SK-N-SH (cell line): ENCODE measurements at places on chromosomes 2 and 18. TPM values are rescaled to one million over a fixed set of nuclear protein-coding genes. Genes with fewer than 3 reads are reported as not detected.
A peak's percentile ranks its signal among the peaks of the same experiment; 100 is the strongest.

DNA sequence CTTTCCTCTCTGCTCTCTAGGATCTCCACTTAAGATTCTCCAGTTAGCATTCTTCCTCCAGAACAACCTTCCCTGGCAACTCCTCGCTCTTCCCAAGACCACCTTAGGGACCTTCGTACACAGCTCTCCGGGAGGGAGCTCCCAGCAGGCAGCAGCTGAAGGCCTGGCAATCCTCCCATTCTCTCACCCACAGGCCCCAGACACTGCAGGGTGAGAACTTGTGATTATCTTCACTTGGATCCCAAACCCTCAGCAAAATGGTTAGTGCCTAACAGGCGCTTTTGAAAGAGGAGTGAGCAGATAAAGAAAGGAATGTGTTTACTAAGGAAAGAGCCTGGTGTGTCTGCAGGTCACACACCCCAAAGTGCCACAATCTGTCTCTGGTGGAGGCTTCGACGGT is 83.8 kb upstream of the SNTG2 start:
- H3K27me3 ChIP-seq = no peaks in the 10 kb centered on the region
- DNase-seq = no peak
- no peak overlapping the region for H3K4me3 ChIP-seq

DNA sequence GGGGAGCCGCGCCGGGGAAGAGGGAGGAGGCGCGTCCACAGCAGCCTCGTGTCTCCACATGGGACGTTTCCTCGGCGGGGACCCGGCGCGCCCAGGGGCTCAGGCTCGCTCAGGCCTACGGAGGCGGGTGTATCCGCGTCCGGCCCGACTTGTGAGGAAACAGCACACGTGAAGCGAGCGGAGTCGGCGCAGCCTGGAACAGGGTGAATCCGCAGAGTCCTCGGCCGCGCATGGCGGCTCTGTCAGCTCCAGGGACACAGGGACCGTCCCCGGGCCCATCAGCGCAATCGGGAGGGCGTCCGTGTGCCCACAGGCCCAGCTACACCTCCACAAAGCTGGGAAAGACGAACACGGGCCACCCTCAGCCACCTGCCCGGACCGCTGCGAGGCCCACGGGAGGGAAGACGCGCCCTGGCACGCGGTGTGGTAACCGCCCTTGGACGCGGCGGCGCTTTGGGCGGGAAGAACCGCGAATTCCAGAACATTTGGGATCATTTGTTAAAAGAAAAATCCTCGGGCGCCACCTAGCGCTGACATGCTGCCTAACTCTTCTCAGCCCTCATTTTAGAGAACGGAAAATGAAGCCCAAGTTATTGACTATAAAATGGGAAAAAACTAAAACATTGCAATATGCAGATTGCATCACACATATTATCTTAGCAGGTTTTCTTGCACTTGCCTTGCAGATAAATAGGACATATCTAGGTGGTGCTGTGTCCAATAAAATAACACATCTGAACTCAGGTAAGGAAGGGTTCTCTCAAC is 40.4 kb downstream of the TMEM18 start:
- H3K36me3 ChIP-seq = no peaks in the 10 kb centered on the region
- peaks cover 11% of the 10 kb centered on the region for H3K4me1 ChIP-seq
- no peak overlapping the region for H3K4me3 ChIP-seq
- no peak overlapping the region for H3K27ac ChIP-seq

GRCh38 chr2:28748941-28749340 is 2.7 kb upstream of the PPP1CB start:
- no peak overlapping the region for H3K4me3 ChIP-seq
- no peak for DNase-seq
- H3K4me1 ChIP-seq = peaks cover 12% of the 10 kb centered on the region
- H3K27ac ChIP-seq = no peak overlapping the region

- 0 out of 2 replicates have a peak, but pooled peaks cover 2% of the 10 kb centered on the region for H3K4me1 ChIP-seq
- DNase-seq = no peak
- H3K27me3 ChIP-seq = no peaks in the 10 kb centered on the region
- peaks cover 28% of the 10 kb centered on the region for H3K36me3 ChIP-seq
- no peak overlapping the region for H3K27ac ChIP-seq
- H3K4me3 ChIP-seq = no peak overlapping the region
Measured at GRCh38 chr2:218721934-218722333, 11.3 kb downstream of the TTLL4 start.

GRCh38 chr2:199911052-199911876 is at the start of gene C2orf69:
TSS of gene C2orf69 (plus strand) at chr2:199911293. CDS start at chr2:199911439, 146 bp downstream.
- no peaks in the 10 kb centered on the region; the same call in none of the 2 replicates for H3K36me3 ChIP-seq
- peak within 1 kb of the TSS; percentile 97 for H3K4me3 ChIP-seq
- H3K27me3 ChIP-seq = no peaks in the 10 kb centered on the region
- peak within 1 kb of the TSS; percentile 94 for H3K27ac ChIP-seq
- DNase-seq = peak; percentile 95

CFC1 gene
- polyA plus RNA-seq = not detected in 2 replicates

GRCh38 chr2:1790473-1790872 is 46.2 kb upstream of the PXDN start:
- no peak overlapping the region for H3K27ac ChIP-seq
- H3K4me1 ChIP-seq = peaks cover 7% of the 10 kb centered on the region; the same call in 1 of the 2 replicates
- H3K27me3 ChIP-seq = no peaks in the 10 kb centered on the region
- no peak for DNase-seq

DNA sequence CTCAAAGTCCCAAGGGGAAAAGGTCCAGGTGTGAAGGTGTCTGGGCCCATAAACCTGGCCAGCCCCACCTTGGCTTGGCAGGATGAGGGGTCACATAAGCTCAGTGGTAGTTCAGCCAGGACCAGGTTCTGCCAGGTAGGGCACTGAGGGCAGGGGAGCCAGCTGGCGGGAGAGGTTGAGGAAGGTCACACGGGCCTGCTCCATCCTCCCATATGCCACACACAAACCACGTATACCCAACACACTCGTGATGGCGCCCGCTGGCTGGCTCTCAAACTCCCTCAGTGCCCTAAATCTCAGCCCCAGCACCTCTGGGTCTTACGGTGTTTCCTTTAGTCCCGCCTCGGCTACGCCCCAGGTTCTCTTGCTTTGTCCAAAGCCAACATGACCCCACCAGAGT is 160.5 kb downstream of the ZFP36L2 start:
- no peak for DNase-seq
- peaks cover 33% of the 10 kb centered on the region; the same call in 1 of the 2 replicates for H3K4me1 ChIP-seq
- no peak overlapping the region for H3K4me3 ChIP-seq
- no peaks in the 10 kb centered on the region for H3K27me3 ChIP-seq
- H3K27ac ChIP-seq = no peak overlapping the region

- DNase-seq = no peak
- no peak overlapping the region for H3K27ac ChIP-seq
- no peaks in the 10 kb centered on the region for H3K4me1 ChIP-seq
- no peaks in the 10 kb centered on the region for H3K36me3 ChIP-seq
- no peak overlapping the region for H3K4me3 ChIP-seq
- H3K27me3 ChIP-seq = peaks cover 5% of the 10 kb centered on the region; the same call in 1 of the 2 replicates
Measured at GRCh38 chr18:79884294-79884962, 67.0 kb downstream of the SLC66A2 start.

OR6B2 gene
- polyA plus RNA-seq = not detected in 2 replicates

DNA sequence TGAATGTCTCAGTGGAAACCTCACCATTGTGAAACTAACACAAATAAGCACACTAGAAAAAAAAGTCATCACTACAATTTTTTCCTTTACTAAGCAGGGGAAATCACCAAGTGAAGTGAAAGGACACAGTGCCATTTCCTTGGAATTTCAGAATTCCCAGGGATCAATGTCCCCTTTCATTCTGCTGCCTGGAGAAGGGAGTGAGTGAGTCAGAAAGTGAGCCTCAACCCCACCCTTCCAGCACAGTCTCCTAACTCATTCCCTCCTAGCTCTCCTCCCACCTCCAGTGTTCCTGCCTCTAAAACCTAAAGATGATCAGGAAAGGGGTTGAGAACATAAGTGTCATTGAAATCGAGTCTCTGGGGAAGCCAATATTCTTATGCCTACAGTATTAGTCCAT is 608.5 kb downstream of the RNF144A start:
- DNase-seq = no peak
- H3K4me1 ChIP-seq = peaks cover 4% of the 10 kb centered on the region; the same call in 1 of the 2 replicates
- H3K27ac ChIP-seq = no peak overlapping the region
- H3K4me3 ChIP-seq = no peak overlapping the region
- no peaks in the 10 kb centered on the region for H3K27me3 ChIP-seq
